Type B pancreatic cell (in vitro differentiated cells): ENCODE measurements at places on chromosomes 13 and 19. TPM values are rescaled to one million over a fixed set of nuclear protein-coding genes. Genes with fewer than 3 reads are reported as not detected.

GRCh38 chr19:43718627-43719377, 2.9 kb downstream of the IRGC start:
- DNase-seq, result no peak

- no peak for DNase-seq
These were observed 4.1 kb downstream of the GRIN3B start for GRCh38 chr19:1004204-1004802.

DNA sequence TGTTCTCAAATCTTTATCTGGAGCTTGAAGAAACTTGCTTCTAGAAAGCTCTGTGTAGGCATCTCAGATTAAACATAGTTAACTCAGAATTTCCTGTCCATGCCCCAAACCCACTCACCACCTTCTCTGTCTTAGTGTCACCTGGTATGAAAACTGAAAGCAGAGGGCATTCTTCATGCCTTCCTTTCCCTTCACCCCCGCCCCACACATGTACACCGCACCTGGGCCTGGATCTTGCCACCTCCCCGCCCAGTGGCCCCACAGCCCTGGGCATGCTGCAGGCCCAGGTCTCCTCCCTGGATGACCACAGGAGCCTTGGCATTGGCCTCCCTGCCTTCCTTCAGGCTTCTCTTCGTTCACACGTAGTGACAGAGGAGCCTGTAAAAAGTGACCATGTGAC, 15.8 kb downstream of the CFAP97D2 start:
- DNase-seq, result no peak

GRCh38 chr19:31283701-31284100, 65.5 kb downstream of the TSHZ3 start:
- no peak for DNase-seq

DNA sequence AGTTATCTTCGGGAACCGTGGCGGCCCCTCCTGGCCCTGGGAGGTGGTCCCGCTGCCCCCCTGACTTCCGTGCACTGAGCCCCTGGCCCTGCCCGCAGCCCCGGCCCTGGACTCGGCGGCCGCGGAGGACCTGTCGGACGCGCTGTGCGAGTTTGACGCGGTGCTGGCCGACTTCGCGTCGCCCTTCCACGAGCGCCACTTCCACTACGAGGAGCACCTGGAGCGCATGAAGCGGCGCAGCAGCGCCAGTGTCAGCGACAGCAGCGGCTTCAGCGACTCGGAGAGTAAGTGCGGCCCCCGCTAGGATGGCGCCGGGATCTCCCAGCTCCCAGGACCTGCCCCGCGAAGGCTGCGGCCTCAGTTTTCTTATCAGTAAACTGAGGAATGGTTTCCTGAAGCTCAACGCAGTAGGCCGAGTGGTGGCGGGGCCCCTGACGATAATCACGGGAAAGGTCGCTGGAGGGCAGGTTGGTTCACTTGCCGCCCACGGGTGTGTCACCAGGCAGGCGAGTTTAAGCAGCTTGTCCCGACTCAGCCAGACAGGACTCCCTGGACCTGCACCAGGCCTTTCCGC, 924 bp downstream of the RGCC start:
- DNase-seq, result no peak

GRCh38 chr13:30718661-30719524, 16.4 kb upstream of the ALOX5AP start:
- DNase-seq, result no peak

Gene LHB
- total RNA-seq, result not detected in 2 replicates

Gene SPRED3
- total RNA-seq, result 4.2 and 5.5 TPM in 2 replicates

Gene ZNF865
- 14.6 and 16.2 TPM in 2 replicates for total RNA-seq

Gene ZNF556
- not detected in 2 replicates for total RNA-seq

Gene MAST1
- 1.9 and 3.5 TPM in 2 replicates for total RNA-seq
